Anterior cingulate cortex (tissue), 58 donors: ENCODE measurements at places on chromosomes 11 and 22.

DNA sequence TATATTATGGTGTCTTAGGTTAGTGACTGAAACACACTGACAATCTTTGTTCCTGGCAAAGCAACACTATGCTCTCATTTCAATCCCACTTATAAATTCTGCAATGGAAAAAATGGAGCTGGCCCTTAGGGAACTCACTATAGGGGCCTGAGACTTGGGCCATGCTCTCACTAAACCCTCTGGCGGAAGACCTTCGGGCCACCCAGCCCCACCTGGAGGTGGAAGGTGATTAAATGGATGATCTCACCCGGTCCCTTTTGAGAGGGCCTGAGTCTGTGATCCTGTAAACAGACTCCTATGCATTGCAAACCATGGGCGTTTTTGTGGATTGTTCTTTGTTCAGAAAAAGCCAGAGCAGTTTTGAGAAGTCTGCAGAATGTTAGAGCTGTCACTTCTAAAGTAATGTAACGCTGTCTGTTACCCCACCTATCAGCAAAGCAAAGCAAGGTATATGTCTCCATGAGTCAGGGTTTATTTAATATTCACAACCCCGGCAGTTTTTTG lies 17.0 kb upstream of the CDON start:
- DNase-seq, result no peak

- DNase-seq, result no peak
These were observed 606 bp downstream of the DRG1 start for GRCh38 chr22:31400023-31400397.

GRCh38 chr11:105825141-105825540 lies 196.9 kb downstream of the MSANTD4 start:
- no peak for DNase-seq

DNA sequence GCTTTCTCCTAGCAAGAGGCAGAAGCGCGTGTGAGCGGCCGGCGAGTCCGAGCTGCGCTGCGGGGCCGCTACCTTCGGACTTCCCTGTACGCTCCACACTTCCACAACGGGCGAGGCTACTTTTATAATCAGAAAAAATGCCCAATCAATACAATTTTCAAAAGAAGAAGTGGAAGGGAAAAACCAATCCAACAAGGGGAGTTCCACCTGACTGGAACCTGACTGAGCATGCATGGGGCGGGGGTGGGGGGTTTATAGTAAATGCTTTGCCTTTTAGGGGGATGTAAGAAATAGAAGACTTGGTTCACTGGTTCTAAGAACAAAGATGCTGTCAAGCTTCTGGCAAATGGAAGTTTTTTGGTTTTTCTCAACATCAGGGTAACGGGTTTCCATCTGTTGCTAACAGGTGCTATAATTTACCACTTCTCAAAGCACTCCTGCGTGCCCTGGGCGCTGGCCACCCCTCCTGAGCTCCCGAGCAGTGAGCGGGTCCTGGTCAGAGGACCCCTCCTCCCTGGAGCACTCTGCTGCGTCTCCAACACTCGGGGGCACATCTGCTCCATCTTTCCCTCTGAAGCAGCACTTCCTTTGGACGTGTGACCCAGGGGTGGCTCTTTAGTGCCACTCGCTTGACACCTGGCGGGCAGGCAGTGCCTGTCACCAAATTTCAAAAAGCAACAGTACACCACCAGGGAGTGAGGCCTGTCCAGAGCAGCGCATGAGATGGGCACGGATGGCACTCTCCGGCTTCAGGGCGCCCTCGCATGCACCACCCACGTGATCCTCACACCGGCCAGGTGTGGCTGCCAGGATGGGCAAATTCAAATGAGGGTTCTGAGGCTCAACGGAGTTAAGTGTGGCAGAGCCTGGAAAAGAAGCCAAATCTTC lies 21.6 kb upstream of the BID start:
- DNase-seq, result no peak

- DNase-seq, result no peak
These were observed 281.8 kb upstream of the PLET1 start for GRCh38 chr11:112542479-112542878.

DNA sequence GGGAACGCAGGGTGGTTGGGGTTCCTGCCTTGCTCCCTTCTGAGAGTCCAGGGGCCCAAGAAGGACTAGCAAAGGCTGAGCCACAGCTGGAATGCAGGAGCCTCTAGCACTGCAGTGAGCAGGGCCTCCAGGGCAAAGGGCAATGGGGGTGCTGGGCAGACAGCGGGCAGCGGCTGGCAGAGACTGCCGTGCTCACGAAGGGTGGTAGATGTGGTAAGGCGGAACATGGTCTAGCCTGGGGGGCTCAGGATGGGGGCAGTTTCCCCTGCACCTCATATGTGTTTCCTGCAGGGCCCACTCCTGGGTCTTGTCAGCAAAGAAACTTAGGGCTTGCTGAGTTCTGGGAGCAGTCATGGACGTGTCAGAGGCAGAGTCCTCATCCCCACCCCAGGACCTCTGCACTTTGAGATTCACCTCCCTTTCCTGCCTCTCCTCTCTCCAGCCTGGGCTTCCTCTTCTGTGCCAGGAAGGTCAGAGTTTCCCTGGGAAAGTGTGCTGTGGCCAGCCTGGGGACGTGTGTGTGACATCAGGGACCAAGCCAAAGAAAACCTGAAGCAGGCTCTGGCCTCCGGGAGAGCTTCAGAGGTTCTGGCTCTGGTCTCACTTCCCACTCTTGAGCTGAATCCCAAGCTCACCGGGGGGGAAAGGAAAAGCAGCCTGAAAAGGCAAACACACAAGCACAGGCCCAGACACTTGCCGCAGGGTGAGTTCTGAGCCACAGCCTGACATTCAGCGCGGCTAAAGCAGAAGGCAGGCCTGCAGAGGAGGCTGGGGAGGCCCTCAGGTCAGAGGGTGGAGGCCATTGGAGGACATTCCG lies 4.4 kb downstream of the MOGAT2 start:
- DNase-seq, result no peak

GRCh38 chr22:37433786-37434185 lies 6.5 kb upstream of the ELFN2 start:
- no peak for DNase-seq

DNA sequence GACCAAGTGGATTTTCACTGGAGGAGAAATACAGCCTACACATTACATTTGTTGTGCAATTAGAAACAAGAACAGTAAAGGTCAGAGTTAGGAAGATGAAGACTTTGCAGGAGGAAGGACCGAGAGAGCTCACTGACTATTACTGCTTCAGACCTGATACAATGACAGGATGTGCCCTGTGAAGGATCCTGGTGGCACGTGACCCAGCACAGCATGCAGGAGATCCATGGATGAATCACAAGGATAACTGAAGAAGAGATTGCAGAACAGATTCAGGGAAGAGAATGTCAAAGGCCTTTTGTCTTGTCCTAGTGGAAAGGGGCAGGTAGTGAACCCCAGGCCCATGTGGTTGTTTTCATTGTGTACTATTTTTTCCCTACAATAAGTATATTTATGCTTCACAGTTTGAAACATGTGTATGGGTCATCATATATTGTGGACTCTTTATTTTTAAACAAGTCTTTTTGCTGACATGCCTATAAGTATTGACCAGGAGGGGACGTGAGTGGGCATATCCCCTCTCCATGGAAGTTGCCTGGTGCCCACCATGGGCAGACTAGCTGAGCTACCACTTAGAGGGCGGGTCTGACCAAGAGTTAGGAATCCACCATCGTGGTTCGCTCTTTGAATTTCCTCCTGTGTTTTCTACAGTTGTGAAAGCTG lies 44.3 kb downstream of the RASSF10 start:
- no peak for DNase-seq

DNA sequence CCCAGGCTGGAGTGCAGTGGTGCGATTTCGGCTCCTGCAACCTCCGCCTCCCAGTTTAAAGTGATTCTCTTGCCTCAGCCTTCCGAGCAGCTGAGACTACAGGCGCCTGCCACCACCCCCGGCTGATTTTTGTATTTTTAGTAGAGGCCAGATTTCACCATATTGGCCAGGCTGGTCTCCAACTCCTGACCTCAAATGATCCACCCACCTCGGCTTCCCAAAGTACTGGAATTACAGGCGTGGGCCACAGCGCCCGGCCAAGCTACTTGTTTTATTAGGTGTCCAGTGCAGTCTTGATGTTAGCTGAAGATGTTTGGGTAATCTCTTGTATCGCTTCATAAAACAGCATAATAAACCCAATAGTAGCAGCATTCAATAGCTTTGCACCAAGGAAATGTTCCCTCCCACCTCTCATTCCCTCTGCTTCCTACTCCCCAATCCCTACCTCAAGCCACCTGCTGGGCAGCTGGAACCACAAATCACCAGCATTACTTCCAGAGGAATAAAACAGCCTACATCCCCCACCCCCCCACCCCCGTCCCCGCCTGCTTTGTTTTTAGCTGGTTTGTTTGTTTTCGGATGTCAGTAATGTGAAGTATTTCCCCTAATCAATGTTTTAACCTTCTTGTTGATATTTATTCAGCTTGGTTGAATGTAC lies 11.0 kb upstream of the GRIK4 start:
- DNase-seq, result no peak

DNA sequence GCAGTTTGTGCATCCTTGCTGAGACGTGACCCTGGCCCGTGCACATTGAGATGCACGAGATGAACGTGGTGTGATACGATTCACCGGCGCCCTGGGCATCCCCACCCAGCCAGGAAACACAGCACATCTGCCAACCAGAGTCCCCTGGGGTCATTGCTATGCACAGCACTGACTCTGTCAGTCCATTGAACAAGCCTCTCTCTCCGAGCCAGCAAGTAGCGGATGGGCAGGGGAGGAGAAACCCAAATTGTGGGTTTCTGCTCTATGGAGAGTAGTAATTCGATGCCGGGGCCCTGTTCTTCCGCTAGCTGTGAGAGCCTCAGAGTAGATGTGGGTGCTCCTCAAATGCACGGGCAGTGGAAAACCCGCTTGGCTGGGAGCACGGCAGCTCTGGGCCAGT lies 85.1 kb downstream of the ARHGAP8 start:
- DNase-seq, result no peak

DNA sequence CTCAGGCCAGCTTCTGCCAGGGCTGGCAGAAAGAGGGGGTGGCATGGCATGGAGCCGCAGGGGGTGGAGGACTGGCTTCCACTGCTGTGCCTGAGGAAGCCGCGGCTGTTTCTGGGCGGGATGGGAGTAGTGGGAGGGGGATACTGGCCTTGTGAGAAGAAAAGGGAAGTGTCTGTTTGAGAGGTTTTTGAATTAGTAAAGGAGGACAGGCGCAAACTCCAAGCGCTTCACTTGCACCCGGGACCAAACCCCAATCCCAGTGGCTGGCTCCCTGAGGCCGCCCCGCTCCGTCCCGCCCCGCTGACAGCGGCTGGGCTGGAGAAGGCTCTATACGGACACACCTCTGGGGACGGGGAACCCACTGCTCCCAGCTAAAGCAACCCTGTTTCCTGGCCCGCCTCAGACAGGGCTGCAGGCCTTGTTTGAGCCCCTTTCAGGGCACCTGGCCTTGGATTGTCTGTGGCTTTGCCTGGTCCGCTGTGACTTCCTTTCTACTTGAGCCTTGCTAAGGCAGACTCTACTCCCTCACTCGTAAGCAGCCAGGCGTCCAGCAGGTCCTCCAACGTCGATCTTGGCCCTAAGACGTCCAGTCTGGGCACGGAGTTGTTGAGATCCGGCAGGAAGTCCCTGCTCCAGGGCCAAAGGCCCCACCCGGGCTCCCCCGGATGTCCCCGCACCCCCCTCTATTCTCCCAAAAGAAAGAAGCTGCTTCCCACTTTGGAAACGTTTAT lies 2.2 kb downstream of the APOA1 start:
- DNase-seq, result no peak

DNA sequence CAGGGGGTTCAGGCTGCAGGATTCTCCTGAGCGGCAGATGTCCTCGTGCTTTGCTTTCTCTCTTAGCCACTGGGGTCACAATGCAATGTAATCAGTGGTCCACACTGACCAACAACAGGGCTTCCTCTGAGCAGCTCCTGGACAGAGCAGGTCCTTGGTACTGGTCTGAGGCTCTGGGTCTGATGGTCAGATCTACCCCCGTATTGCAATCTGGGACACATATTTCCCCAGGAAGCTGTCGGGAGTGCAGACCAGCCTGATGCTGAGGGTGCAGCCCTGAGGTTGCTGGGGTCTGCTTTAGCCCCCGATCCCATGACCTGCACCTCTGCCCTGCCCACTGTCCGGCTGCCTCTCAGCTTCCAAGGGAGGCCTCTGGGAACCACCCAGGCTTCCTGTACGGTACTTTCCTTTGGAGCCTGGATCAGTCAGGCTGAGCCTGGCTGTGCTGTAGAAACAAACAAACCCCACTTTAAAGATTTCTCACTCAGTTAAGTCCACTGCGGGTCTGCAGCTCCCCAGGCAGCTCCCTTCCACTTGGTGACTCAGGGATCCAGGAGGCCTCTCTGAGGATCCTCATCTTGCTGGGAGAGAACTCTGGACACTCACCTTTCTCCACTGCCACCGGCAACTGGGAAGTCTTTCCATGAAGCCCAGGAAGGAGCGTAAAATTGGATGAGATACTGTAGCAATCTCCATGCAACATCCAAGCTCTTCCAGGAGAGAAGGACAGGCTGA lies 1046.6 kb downstream of the TBC1D22A start:
- DNase-seq, result no peak

GRCh38 chr11:112421879-112422278 lies 161.2 kb upstream of the PLET1 start:
- no peak for DNase-seq

- no peak for DNase-seq
These were observed 75.6 kb upstream of the ARHGAP32 start for GRCh38 chr11:129267716-129268115.

GRCh38 chr11:128924510-128925249 lies 18.0 kb downstream of the TP53AIP1 start:
- DNase-seq, result no peak

- no peak for DNase-seq
These were observed 18.5 kb upstream of the KMT5B start for GRCh38 chr11:68231621-68232020.

- DNase-seq, result no peak
These were observed 13.9 kb downstream of the CCDC157 start for GRCh38 chr22:30370641-30371230.
